ENCODE measurements at places on chromosomes 11 and 22. TPM values are rescaled to one million over a fixed set of nuclear protein-coding genes. Genes with fewer than 3 reads are reported as not detected.

The YPEL1 gene
- total RNA-seq = 17.3 TPM

The MS4A6E gene
- not detected for total RNA-seq

The KCNQ1 gene
- total RNA-seq = 14.8 TPM

The LMNTD2 gene
- total RNA-seq = 3.2 TPM

The SELENOH gene
- 148 TPM for total RNA-seq

The ROBO4 gene
- total RNA-seq = not detected

The ARCN1 gene
- 141 TPM for total RNA-seq

The NXPE2 gene
- not detected for total RNA-seq

The TRIM48 gene
- total RNA-seq = not detected

DNA sequence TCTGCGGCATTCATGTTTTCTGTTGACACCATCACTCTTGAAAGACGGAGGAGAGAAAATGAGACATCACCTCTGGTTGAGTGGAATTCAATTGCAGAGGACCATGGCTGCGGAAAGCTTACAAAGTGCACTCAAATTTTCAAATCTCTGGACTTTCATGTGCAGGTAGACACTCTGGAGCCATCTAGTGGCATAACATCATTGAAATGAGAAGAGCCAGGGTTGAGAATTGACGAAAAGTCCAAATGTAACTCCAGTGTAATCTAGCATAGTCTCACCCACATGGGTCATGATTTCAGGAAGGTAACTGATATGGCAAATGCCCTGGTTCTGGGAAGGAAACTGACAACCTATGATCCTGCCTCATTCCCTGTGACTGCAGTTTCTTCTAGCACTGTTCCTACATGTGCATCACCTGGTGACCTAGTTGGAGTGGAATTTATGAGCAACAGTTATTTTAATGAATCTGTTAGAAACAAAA lies 687.8 kb downstream of the KCNA4 start:
- H3K27ac ChIP-seq = no peak overlapping the region
- no peaks in the 10 kb centered on the region for H3K4me1 ChIP-seq
- DNase-seq = no peak
- H3K27me3 ChIP-seq = no peaks in the 10 kb centered on the region
- H3K36me3 ChIP-seq = no peaks in the 10 kb centered on the region

- no peak overlapping the region for H3K4me3 ChIP-seq
- H3K36me3 ChIP-seq = peaks cover 75% of the 10 kb centered on the region
- no peak for DNase-seq
- H3K27ac ChIP-seq = no peak overlapping the region
- no peaks in the 10 kb centered on the region for H3K4me1 ChIP-seq
Observed at GRCh38 chr11:88266157-88266556, 71.4 kb downstream of the CTSC start.

- DNase-seq = peak; percentile 41
- H3K4me1 ChIP-seq = peaks cover 25% of the 10 kb centered on the region
- H3K4me3 ChIP-seq = peak overlapping the region; percentile 72
- H3K27ac ChIP-seq = peak overlapping the region; percentile 94
- H3K27me3 ChIP-seq = peaks cover 11% of the 10 kb centered on the region
- H3K36me3 ChIP-seq = peaks cover 7% of the 10 kb centered on the region
Observed at GRCh38 chr11:72519220-72519881, 85.0 kb upstream of the CLPB start.

- H3K4me1 ChIP-seq = peaks cover 3% of the 10 kb centered on the region
- H3K27me3 ChIP-seq = peaks cover 13% of the 10 kb centered on the region
- H3K27ac ChIP-seq = no peak overlapping the region
- no peak for DNase-seq
Observed at GRCh38 chr11:19218786-19219460, 17.1 kb upstream of the CSRP3 start.

DNA sequence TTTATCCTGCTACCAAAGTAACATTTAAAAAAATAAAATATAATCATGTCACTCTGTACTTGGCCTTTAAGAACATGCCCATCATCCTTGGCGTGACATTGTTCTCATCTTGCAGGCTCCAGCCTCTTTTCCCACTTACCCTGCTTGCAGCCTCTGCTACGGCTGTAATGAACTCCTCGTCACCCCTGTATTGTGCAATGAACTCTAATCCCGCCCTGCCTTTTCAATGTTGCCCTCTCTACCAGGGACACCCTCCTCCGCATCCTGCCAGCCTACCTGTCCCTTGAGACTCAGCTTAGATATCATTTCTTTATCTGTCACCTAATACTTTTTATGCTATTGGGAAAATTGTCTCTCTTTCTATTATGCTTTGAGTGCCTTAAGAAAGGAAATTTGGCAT lies 12.6 kb upstream of the MMP20 start:
- H3K27ac ChIP-seq = no peak overlapping the region
- no peak overlapping the region for H3K4me3 ChIP-seq
- DNase-seq = no peak

DNA sequence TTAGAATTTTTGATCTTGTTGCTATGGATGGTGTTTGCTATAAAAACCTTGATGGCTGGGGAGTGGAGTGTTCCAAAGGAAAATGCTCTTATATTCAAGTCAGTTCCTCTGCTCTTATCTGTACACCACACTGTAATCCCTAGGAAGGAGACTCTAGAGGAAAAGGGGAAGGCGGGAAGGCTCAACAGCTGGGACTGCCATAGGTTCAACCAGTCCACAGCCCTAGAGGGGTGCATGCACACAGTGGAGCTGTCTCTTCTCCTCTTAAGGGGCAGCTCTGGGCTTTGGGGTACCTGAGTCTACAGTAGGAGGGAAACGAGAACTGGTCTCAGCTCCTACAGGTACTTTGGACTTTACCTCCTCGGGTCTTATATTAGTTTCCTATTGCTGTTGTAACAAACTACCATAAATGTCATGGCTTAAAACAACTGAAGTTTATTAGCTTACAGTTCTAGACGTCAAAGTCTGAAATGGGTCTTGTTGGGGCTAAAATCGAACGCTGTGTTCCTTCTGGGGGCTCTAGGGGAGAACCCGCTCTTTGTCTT lies 77.2 kb upstream of the ZBED5 start:
- H3K27ac ChIP-seq = no peak overlapping the region
- no peak overlapping the region for H3K4me3 ChIP-seq

GRCh38 chr11:3197878-3198528 lies 20.6 kb downstream of the MRGPRG start:
- peaks cover 4% of the 10 kb centered on the region for H3K27me3 ChIP-seq
- no peak overlapping the region for H3K27ac ChIP-seq
- no peak overlapping the region for H3K4me3 ChIP-seq
- no peaks in the 10 kb centered on the region for H3K36me3 ChIP-seq
- no peak for DNase-seq

- no peak overlapping the region for H3K4me3 ChIP-seq
- DNase-seq = no peak
- H3K27me3 ChIP-seq = no peaks in the 10 kb centered on the region
Observed at GRCh38 chr11:64122411-64123410, 43.2 kb downstream of the MACROD1 start.

GRCh38 chr11:125214601-125215565 lies 50.3 kb downstream of the PKNOX2 start:
- H3K27me3 ChIP-seq = peaks cover 19% of the 10 kb centered on the region
- no peak overlapping the region for H3K27ac ChIP-seq
- no peaks in the 10 kb centered on the region for H3K36me3 ChIP-seq
- no peaks in the 10 kb centered on the region for H3K4me1 ChIP-seq
- H3K4me3 ChIP-seq = no peak overlapping the region

DNA sequence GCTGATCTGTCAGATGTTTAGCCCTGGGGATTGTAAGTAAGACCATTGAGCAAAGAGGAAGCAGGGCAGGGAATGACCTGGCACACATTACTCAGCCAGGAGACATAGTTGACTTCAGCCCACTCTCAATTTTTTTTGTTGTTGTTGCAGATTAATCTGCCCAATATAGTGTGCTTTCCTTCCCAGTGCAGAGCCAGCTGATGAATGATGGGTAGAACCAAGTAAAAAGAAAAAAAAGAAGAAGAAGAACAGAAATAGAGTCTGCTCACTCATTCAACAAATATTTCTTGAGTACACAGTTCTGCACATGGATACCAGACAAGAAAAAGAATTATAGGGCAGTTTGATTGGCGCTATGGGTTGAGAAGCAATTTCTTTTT lies 292.7 kb downstream of the ETS1 start:
- DNase-seq = no peak
- H3K4me3 ChIP-seq = no peak overlapping the region
- H3K27ac ChIP-seq = no peak overlapping the region
- peaks cover 59% of the 10 kb centered on the region for H3K36me3 ChIP-seq

- DNase-seq = no peak
- H3K27me3 ChIP-seq = peaks cover 25% of the 10 kb centered on the region
- H3K27ac ChIP-seq = no peak overlapping the region
- no peaks in the 10 kb centered on the region for H3K36me3 ChIP-seq
- H3K4me1 ChIP-seq = no peaks in the 10 kb centered on the region
Observed at GRCh38 chr11:8257003-8257664, 6.5 kb downstream of the LMO1 start.

GRCh38 chr11:113638376-113638775 lies 67.7 kb downstream of the TMPRSS5 start:
- peaks cover 4% of the 10 kb centered on the region for H3K4me1 ChIP-seq
- no peak overlapping the region for H3K4me3 ChIP-seq
- no peaks in the 10 kb centered on the region for H3K36me3 ChIP-seq
- no peak overlapping the region for H3K27ac ChIP-seq
- DNase-seq = no peak

- no peak overlapping the region for H3K4me3 ChIP-seq
- no peak for DNase-seq
- H3K27me3 ChIP-seq = peaks cover 48% of the 10 kb centered on the region
- H3K27ac ChIP-seq = no peak overlapping the region
- no peaks in the 10 kb centered on the region for H3K4me1 ChIP-seq
Observed at GRCh38 chr22:28977060-28977459, 84.6 kb downstream of the C22orf31 start.

DNA sequence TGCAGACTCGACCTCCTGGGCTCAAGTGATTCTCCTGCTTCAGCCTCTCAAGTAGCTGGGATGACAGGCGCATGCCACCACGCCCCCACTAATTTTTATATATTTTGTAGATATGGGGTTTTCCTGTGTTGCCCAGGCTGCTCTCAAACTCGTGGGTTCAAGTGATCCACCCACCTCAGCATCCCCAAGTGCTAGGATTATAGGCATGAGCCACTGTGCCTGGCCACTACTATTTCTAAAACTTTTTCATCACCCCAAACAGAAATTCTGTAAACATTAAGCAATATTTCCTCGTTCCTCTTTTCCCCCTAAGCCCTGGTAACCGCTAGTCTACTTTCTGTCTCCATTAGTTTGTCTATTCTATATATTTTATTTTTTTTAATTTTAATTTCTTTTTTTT lies 9.0 kb upstream of the ATG16L2 start:
- H3K36me3 ChIP-seq = peaks cover 23% of the 10 kb centered on the region
- no peak overlapping the region for H3K4me3 ChIP-seq
- H3K27ac ChIP-seq = no peak overlapping the region
- peaks cover 11% of the 10 kb centered on the region for H3K4me1 ChIP-seq

- peaks cover 4% of the 10 kb centered on the region for H3K4me1 ChIP-seq
- no peak overlapping the region for H3K4me3 ChIP-seq
- peaks cover 84% of the 10 kb centered on the region for H3K36me3 ChIP-seq
- peak overlapping the region; percentile 6 for H3K27ac ChIP-seq
- H3K27me3 ChIP-seq = no peaks in the 10 kb centered on the region
- no peak for DNase-seq
Observed at GRCh38 chr11:3732671-3733436, 61.7 kb upstream of the CHRNA10 start.

Data from activated CD4-positive, alpha-beta memory T cell treated with anti-CD3 and anti-CD28 coated beads, Interleukin-2, amount 10 ng/mL, durations not matched to agents 7 days and 5 days (primary cell).